ENCODE measurements at places on chromosomes 4 and X.

DNA sequence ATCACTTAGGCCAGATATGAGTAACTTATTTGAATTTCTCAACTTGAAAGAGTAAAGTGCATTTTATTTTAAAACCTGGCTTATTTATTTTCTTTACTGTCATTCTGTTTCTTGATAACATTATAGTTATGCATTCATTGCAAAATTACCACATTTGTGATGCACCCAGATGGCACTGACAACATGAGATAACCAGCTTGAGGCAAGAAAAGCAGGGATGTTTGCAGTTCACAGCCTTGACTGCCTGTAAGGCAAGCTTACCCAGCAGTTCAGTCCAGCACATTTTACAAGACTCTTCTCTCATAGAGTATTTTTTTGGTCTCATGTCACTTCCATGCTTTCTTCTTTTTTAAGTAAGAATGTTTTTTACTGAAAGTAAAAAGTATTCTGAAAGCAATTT, 25.3 kb upstream of the EPGN start:
- DNase-seq, result no peak

- no peak for DNase-seq
These were observed 11.8 kb downstream of the CASP6 start for GRCh38 chr4:109691411-109691920.

GRCh38 chr4:55340266-55340665, 5.8 kb upstream of the SRD5A3 start:
- no peak for DNase-seq

DNA sequence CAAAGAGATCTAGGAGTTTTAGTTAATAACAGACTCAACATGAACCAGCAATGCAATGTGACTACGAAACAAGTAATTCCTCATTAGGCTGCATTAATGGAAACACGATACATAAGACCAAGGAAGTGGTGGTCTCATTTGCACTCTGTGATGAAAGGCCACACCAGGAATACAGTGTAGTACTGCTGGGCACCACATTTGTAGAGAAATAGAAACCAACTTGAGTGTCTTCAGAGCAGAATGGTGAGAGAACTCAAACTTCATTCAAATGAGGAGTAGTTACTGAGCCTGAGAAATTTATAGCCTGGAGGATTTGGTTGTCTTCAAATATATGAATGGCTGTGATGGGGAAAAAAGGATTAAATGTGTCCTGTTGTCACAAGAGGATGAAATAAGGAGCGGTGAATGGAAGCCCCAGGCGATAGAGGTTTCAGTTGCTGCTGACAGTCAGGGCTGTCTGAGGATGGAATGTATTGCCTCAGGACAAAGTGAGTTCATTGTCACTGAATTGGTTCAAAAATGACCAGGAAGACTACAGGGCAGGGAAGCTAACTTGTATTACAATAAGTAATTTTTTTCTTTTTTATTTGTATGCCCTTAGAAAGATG, 50.9 kb downstream of the NFKB1 start:
- no peak for DNase-seq

DNA sequence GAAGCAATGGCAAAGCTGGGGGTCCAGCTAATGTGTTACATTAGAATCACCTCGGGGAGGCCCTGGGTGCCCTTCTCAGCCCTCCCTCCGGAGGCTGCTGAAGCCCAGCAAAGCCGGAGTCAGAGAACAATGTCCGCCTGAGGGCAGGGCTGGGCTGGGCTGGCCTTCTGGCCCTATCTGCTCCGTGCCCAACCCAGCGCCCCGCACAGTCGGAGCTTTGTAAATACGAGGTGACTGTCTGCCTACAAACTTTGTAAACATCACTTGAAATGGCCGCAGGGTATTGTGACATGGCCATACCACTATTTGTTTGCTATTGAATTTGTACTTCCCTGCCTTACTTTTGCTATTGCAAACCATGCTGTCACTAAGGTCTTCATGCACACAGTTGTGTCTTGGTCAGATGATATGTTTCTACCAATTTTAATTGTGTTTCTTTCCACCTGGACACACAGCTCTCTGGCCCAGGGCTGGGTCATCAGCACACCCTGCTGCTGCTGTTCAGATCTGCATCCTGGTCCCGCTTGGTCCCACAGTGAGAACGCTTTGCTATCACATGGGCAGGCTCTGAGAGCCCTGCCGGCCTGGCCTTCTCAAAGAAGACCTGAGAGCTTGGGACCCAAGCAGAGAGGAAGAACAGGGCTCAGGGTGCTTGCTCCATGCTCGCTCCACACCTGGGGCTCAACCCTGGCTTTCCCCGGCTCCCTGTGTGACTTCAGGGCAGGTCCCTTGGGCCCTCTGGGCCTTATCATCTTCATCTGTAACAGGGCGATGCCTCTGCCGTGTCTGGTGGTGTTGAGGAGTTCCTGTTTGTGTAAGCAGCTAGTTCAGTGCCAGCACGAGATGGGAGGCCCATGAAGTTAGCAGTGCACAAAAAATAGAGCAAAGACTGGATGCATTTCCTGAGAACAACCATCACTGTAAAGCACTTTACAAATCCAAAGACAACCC, 2.3 kb downstream of the S100P start:
- no peak for DNase-seq

GRCh38 chrX:41322821-41323603, 10.9 kb upstream of the DDX3X start:
- no peak for DNase-seq

- DNase-seq, result no peak
These were observed 46.8 kb downstream of the VEGFC start for GRCh38 chr4:176745902-176746301.

GRCh38 chr4:177770776-177771175, 328.5 kb upstream of the AGA start:
- no peak for DNase-seq

DNA sequence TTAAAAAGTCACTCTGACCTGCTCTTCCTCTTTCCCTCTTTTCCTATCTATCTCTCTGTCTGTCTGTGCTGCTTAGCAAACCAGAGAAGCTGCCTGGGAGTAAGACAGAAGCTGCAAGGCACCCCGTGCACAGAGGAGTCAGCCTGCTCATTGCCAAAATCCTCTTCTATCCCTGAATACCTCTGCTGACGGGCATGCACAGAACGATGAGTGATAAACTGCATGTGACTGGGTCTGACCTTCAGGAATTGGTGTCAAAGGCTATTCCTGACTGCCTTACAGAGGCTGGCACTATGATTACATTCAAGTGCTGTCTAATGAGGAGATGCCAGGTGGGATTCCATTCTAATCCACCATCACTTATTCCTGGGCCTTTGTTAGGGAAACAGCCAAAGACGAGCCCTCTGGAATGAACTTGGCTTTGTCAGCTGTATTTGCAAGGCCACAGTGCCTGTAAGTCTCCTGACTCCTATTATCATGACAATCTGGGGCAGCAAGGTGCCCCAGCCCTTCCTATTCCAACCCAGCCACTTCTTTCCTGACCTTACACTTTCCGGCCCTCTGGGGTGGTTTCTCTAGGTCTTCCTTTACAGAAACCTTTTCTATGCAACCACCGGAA, 45.4 kb upstream of the CTAG2 start:
- DNase-seq, result no peak

- no peak for DNase-seq
These were observed 9.6 kb upstream of the DUSP9 start for GRCh38 chrX:153637121-153638040.

GRCh38 chrX:13483773-13484172, 85.6 kb upstream of the EGFL6 start:
- DNase-seq, result no peak

DNA sequence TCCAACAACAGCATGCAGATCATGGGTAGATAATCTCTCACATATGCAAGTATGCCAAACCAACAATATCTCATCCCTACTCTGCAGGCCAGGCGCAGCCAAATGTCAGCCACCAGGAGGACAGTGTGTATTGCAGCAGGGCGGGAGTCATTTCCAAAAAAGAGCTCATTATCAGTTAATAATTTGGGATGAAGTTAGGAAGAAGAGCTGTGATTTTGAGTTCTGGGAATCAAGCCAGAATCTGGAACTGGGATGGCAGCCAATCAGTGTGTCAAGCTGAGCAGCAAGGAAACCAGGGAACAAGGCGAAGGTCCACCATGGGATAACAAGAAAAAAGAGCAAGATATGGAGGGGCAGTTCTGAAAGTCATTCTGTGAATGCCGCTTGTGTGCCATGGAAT, 88.2 kb upstream of the CAMK2D start:
- DNase-seq, result no peak

DNA sequence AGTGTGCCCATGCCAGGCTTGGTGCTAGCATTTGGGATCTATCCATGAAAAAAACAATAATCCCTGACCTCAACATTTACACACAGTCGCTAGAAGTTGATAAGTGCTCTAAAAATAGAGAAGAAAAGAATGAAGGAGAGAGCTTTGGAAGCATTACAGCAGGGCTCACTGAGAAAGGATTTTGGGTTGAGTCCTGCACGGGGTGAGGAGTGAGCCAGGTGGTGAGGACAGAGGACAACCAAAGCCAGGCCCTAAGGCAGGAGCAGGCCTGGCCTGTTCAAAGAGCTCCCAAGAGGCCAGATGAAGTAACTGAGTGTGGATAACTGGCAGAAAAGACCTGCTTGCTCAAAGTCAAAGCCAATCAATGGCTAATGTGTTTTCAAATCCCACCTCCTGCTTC, 20.7 kb upstream of the PROM1 start:
- no peak for DNase-seq

DNA sequence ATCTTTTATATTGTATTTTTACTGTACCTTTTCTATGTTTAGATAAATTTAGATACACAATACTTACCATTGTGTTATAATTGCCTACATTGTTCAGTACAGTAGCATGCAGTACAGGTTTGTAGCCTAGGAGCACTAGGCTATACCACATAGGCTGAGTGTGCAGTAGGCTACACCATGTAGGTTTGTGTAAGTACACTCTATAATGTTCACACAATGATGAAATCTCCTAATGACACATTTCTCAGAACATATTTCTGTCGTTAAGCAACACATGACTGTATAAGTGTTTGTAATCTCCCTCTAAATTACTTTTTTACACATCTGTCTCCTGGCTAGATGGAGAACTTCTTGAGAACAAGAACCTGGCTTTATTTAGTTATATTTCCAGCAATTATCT, 40.3 kb downstream of the UCHL1 start:
- DNase-seq, result no peak

DNA sequence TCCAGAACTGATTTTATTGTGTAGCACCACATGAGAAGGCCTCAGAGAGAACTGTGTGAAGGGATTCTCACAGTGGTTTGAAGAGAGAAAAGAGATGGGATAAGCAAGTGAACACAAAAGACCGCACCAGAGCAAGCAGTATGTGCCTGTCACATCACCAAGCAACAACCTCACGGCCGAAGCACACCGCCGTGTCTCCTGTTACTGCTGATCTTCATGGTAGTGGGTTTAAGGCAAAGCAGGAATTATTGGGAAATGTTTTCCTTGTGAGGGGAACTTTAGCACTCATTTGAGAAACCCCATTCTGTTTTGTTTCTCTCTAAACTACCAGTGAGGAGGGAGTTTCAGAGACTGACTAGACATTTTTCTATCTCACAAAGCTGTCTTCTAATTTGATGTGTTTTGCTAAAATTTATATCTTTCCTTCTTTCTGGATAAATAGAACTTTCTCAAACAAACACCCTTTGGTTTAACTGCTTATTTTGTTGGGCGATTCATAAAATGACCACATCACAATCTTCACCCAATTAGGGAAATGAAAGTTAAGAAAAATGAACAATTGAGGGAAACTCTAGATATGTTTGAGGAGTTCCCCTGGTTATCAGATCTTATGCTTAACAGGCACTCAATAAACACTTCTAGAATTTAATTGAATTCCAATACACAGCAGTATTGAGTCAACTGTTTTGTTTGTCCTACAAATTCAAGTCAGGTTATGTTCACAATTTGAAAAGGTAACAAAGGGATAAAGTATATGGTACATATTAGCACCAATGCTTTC, 16.5 kb downstream of the SH3KBP1 start:
- DNase-seq, result no peak

GRCh38 chr4:67125636-67126514, 419.4 kb downstream of the CENPC start:
- no peak for DNase-seq

DNA sequence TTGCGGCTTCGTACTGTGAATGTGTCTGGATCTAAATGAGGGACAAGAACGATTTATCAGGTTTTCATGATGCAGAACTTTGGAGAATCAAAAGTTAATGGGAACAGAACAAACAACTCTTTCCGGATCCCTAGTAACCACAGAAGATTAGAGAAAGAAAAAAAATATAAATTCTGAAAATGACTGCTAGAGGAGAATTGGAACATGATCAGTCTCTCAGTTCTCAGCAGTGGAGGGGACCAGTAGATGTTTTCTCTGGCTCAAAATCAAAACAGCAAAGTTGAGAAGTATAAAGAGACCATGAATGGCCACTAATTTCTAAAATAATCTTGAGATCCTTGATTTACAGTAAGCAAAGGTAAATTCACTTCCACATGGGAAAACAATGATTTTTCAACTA, 38.1 kb upstream of the GK2 start:
- DNase-seq, result no peak

GRCh38 chr4:84495118-84495793, 3.8 kb downstream of the NKX6-1 start:
- DNase-seq, result no peak

DNA sequence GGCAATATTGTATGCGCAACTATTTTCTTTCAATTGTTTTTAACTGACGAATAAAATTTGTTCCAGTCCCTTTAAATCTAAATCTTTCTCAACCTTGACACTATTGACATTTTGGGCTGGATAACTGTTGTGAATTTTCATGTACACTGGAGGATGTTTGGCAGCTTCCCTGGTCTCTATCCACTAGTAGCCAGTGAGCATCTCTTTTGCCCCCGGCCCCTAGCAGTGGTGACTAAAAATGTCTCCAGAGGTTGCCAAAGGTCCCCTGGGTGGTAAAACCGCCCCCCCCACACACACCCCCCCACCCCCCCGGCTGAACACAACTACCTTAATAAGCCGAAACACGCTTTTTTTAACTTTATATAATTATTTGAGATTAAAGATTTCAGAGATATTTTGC, 514 bp downstream of the FANCB start:
- DNase-seq, result no peak

GRCh38 chr4:83738895-83739294, 203.0 kb downstream of the GPAT3 start:
- no peak for DNase-seq

DNA sequence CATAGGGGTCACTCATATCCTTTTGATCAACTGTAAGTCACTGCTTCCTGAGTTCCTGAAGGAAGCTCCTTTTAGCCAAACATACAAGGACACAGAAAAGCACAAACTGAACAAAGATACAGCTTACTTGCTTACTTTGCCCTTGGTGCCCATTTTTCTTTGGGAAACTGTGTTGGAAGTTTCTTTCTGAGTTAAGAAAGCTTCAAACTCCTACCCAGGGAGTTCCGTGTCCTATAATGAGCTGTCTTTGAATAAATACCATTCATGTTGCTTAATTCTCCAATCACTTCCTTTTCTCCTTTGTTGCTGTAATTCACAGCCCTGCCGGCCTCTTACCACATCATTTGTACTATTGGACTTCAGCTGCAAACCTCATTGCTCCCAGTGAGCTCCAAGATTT, at the start of gene ADH4:
ADH4 (minus strand) TSS at position 228 of the 400 bp plus-strand sequence; CDS start at position 153, 75 bp downstream.
- DNase-seq, result no peak

DNA sequence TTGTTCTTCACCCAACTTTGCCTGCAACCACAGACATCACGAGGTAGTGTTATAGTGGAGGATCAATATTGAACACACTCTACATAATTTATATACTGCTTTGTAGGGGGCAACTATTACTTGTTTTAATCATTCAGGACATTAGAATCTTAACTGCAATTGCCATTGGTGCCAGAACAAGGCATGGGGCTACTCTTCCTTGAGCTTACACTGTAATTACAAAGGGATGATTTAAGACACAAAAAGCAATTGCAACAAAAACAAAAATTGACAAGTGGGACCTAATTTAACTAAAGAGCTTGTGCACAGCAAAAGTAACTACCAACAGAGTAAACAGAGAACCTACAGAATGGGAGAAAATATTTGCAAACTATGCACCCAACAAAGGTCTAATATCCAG, 24.0 kb upstream of the DDX53 start:
- no peak for DNase-seq

All from GM13976 (cell line).